ENCODE measurements at places on chromosomes 6 and 20.

DNA sequence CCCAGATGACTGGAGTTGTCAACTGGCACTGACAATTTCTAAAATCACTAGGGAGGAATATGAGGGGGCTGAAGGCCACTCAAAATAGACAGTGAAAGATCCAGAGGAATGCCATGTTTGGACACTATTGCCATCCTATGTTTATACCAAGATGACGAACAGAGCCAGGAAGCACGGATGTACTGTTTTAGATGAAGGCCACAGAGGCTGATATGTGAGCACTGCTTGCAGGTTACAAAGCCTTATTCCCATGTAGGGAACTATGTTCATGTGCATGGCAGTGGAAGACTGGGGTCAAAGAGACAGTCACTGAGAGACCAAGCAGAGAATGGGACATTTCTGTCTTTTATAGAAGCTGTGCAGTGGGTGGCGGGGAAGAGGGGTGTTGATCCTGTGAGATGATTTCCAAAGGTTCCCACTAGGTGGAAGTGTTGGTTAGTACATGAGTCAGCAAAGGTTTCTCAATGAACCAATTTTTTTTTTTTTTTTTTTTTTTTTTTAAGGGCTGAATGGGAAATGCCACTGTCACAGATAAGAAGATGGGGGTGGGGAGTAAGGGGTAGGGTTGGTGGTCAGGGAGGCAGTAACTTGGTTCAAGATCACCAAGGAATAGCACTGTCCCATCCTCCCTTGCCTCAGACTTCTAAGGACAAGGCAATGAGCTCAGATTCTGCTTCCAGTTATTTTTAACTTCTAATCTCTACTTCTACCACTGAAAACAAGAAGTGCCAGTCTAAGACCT lies 46.7 kb upstream of the MOCS1 start:
- peak; percentile 80 for DNase-seq

DNA sequence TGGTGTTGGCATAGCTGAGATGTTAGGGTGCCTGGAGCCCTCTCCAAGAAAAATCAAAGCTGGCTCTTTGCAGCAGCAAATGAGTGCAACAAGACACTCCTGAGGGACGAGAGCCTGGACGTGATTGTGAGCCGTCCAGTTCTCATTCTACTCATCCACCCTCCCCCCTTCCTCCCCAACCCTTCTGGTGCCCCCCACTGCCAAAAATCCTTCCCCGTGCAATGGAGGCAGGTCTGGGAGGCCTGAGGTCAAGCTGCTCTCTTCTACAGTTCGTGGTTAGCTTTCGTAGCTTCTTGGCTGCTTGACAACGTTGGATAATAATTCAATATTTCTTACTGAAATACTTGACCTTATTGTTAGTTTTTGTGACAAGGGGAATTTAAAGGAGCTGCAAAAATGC lies 185.3 kb upstream of the SUPT3H start:
- no peak for DNase-seq

GRCh38 chr6:149380523-149380922 lies 19.5 kb upstream of the SUMO4 start:
- no peak for DNase-seq

DNA sequence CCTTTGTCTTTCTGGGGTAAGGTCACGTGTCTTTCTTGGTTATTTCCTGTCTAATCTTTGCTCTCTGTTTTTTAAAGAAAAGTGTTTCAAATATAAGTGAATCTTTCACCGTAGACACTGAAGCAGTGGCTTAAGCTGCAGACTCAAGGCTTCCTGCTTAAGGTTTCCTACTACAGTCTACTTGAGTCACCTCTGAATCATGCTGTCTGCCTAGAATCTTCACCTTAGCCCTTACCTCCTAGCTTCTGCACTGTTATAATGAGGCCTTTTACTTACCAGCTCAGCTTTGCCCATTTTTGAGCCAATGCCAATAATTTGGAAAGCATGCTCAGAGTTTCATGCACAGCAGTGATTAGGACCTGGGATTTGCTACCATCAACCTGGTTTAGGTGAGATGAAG lies 30.6 kb downstream of the ADGRF4 start:
- no peak for DNase-seq

DNA sequence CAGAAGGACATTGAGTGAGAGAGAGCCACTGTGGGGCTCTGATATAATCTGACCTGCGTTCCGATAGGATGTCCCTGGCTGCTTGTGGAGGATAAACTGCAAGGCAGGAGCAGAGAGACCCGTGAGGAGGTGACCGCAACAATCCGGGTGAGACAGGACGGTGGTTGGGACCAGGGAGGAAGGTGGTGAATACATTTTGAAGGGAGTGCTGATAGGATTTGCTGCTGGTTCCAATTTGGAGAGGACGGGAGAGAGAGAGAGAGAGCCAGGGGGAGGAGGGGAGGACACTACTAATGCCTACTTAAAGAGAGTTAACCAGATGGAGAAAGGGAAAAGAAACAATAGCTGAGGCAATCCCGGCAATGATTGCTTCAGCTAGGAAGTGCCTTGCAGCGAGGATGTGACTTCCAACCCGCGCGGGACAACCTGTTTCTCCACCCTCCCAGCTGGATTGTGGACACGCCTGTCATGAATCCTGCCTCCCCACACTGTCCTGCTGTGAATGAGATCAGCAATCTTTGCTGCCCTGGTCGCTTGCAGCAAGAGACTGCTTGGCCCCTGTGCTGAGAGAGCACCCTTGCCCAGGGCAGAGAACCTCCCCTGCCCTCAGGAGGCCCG lies 199.0 kb upstream of the KCNG1 start:
- DNase-seq = no peak

GRCh38 chr6:7270320-7271204 lies 42.4 kb downstream of the SSR1 start:
- no peak for DNase-seq

DNA sequence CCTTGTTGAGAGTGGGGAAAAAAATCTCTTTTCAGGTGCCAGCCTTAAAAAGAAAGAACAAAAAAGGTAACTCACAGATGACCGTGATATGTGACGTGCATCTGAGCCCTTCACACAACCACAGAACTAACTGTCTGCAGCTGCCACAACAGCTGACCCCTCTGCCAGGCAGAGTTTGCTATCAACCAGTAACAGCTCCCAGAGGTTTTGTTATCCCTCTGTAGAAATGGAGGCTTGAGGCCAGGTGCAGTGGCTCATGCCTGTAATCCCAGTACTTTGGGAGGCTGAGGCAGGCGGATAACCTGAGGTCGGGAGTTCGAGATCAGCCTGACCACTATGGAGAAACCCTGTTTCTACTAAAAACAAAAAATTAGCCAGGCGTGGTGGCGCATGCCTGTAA lies 42.8 kb downstream of the SLC52A3 start:
- DNase-seq = no peak

GRCh38 chr20:37627060-37627766 lies 66.6 kb upstream of the CTNNBL1 start:
- peak; percentile 84 for DNase-seq

- DNase-seq = no peak
These were observed 947.1 kb downstream of the TFAP2A start for GRCh38 chr6:9467741-9468140.

All from hematopoietic multipotent progenitor cell treated with erythropoietin and hydrocortisone succinate and interleukin-3 and kit ligand, for 6 days (in vitro differentiated cells).